ENCODE measurements at places on chromosomes 11 and 22.

GRCh38 chr11:44758983-44759382 is 32.2 kb downstream of the TSPAN18 start:
- no peak for DNase-seq

- DNase-seq: no peak
These were observed 2.1 kb downstream of the OLFML1 start for GRCh38 chr11:7487360-7487759.

GRCh38 chr11:10875430-10876021 is 17.7 kb upstream of the ZBED5 start:
- DNase-seq: no peak

- DNase-seq: no peak
These were observed 810.0 kb downstream of the TBC1D22A start for GRCh38 chr22:47572443-47572842.

DNA sequence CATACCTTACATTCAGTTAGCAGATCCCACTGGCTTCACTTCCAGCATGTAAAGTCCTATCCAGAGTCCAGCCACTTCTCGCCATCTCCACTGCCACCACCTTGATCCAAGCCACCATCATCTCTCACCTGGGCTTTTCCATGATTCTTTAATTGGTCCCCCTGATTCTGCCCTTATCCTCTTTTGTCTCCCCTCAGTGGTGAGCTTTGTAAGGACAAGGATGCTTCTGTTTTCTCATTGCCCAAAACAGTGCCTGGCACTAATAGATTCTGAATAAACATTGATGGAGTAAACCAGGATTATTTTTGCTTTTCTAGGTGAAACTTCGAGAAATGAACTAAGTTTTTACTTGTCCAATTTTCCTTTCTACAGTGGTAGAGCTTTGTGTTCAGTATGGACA is 4.4 kb downstream of the POLA2 start:
- DNase-seq: no peak
